ENCODE measurements at places on chromosomes 1 and 21.
A peak's percentile ranks its signal among the peaks of the same experiment; 100 is the strongest.

DNA sequence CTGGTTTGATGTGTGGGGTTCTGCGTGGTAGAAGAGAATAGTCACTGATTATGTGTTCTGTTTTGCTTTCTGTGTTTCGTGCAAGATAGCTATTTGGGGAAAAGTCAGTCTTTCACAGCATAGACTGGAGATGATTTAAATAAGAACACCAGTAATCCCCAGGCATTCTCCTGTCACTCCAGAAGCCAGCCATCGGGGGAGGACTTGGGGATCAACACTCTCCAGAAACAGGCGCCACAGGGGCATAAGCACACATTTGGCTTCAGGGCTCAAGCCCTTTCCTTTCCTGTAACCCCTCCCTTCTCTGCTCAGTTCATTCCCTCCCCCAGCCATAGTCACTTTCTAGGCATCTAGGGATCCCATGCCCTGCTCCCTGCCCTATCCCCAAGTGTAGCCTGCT is 97.3 kb upstream of the BEND5 start:
- DNase-seq = no peak

GRCh38 chr1:50427818-50428779 is 4.9 kb upstream of the DMRTA2 start:
- DNase-seq = no peak

DNA sequence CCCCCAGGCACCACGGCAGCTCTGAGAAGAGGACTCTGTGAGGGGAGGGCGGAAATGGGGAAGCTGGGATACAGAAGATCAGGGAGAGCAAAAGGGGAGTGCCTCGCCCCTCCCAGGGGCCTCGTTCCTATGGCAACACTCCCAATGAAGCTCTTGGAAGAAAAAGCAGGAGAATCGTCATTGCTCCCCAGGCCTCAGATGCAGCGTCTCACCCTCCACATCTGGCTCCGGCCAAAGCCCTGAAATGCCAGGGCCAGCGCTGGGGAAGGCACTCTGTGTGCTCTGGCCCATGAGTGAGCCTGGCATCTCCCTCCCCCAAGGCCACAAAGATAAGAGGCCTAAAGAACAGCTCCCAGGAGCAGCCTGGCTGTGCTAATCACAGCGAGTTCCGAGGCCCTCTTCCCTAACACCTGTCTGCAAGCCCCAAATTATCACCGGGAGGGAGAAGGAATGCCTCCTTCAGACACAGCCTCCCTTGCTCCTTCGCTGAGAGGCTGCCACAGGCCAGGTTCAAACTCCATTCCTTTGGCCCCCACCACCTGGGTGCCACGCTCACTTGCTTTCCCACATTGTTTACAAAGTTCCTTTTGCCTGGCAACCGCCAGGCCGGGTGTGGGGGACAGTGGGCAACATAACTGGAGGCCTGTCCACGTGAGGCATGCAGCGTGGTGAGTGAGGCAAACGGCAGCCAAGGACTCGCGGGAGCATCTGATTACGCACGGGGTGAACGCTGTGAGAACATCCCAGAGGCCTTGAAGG is 27.8 kb downstream of the ECE1 start:
- no peak for DNase-seq

GRCh38 chr21:36589352-36589971 is 109.5 kb upstream of the SIM2 start:
- peak; percentile 12 for DNase-seq

DNA sequence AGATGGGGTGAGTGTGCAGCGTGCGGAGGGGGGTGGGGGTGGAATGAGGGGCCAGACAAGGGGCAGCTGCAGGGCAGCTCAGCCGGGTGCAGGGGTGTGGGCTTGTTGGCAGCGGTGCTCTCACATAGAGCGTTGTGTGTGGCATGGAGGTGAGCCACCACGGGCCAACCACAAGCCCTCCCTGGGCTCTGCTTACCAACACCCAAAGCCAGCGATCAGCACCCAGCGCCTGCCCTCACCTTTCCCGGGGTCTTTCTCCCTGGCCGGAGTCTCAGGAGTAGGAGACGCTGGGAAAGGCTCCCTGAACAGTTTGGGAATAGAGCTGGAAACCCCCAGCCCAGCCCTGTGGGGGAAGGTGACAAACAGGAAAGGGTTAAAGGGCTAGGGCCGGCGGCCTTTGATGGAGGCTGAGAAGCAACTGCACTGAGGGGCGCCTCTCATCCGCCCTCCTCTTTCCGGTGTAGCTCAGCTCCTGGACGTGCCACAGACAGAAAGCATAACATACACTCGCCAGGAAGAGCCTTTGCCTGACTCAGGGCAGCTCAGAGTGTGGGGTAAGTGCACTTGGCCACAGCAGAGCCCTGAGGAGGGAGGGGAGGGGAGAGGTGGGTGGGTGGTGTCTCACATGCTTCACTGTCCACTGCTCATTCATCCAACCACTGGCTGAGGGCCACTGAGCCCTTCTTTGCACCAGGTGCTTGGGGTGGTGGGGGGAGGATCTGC is 577 bp downstream of the IKBKE start:
- no peak for DNase-seq

DNA sequence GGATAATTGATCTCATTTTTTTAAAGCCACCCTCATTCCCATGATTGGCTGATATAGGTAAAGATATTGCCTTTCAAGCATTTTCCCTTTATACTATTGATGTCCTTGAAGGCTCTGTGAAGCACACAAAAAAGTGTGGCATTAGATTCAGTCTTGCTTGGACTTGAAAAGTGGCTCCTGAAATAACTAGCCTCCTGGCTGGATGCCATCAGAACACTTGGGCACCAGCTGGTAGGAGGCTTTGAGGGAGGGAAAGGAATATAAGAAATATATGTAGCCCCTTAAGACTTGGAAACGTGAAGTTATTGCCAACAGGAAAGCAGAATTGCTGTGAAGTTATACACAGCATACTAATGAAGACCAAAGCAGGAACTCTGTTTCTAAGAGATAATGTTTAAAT is 14.1 kb downstream of the MTR start:
- no peak for DNase-seq

DNA sequence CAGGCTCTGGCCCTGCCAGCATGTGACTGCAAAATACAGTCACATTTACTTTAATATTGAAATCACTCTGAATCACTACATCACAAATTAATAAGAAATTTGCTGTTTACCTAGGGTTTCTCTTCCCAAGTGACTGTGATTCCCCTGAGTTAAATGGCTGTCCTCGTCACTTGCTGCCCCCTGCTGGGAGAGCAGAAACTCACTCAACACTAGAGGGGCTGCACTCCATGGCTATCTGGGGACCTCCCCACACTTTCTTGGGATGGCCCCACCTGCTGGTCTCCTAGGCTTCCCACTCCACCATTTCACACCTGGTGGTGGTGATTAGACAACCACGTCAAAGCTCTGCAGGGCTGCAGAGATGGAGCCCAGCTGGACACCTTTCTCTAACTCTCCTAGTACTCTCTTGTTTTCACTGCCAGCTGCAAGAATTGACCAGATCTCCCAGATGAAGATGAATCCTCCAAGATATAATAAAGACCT is 63.4 kb downstream of the CD2 start:
- DNase-seq = peak; percentile 73

DNA sequence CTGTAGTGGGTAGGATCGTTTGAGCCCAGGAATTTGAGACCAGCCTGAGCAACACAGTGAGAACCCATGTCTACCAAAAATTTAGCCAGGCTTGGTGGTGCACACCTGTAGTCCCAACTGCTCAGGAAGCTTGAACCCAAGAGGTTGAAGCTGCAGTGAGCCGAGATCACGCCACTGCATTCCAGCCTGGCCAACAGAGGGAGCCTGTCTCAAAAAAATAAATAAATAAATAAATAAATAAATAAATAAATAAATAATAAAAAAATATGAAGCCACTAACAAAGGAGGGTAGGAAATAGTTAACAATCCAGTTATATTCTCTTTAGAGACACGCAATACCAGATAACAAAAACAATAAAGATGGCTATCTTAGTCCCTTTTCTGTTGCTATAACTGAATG is 11.9 kb upstream of the CBR3 start:
- DNase-seq = no peak

- no peak for DNase-seq
Observed at GRCh38 chr1:18537386-18538306, 56.9 kb downstream of the KLHDC7A start.

- no peak for DNase-seq
Observed at GRCh38 chr1:210758761-210759160, 375.2 kb downstream of the KCNH1 start.

- no peak for DNase-seq
Observed at GRCh38 chr1:247614625-247615024, 9.2 kb downstream of the OR2G3 start.

DNA sequence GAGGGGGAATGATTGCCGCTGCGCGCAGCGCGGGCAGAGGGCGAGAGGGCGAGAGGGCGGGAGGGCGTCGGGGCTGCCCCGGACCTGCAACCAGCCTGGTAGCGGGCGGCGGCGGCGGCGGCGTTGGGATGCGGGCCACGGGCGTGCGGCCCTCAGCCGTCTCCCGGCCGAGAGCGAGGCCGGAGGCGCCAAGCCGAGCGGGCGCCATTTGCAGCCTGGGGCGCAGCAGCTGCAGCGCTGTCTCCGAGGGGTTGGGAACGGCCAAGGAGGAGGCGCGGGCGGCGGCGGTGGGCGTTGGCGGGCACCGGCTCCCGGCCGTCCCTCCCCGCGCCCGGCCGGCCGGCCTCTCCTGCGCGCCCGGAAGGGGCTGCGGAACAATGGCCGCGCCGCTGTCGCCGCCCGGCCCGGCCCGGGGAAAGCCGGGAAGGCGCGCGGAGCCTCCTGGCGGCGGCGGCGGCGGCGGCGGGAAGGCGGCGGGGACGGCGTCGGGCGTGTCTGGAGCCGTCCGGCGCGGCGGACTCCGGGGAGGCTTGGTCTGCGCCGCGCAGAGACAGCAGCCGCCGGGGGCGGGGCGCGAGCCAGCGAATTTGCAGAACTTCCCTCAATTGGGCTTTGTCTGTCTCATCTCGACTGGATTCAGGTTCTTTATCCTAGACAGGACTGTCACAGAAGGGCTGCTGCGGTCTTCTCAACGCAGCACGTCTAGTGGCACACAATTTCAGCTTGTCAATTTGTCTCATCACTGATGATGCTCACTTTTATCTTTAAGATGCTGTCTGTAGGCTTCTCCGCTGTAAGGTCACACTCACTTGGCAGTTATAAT is 35.7 kb downstream of the ZBTB8B start:
- DNase-seq = no peak

DNA sequence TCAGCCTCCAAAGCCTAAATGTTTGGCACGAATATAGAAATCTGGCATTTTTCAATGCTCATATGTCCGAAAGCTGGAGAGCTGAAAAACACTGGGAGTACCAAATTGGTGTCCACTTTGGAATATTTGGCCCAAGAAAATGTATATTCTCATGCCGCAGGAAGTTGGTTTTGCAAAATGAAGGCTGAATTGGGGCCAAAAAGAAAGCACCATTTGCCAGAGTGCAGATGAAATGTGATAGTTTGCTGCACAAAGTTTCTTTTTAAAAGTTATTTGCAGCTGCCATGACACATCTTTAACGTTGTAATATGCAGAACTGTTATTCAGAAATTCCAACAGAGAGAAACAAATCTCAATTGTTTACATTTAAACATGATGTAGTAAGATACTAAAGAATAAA is 124.2 kb upstream of the LYPLAL1 start:
- DNase-seq = no peak

GRCh38 chr1:225670356-225670755 is 17.4 kb upstream of the ENAH start:
- DNase-seq = no peak

DNA sequence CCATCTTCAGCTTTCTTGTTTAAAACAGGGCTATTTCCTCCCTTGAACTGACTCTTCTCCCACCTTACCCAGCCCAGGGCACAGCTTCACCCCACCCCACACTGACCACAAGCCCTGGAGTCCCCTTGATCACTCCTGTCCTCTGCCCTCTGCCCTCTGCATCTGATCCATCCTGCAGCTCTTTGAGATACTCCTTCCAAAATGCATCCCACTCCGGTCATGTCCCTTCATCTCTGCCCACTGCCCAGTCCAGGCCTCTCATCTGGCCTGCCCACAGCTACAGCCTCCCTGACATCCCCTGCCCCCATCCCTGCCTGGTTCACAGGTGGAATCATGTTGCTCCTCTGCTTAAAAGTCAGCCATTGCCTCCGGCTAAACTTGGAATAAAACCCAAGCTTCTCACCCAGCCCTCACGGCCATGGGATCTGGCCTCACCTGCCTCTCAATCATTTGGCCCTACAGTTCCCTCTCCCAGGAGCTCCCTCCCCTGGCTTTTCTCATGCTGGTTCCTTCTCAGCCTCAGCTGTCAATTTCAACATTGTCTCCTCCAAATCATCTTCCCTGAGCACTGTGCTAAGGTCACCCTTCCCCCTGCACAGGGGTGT is 202.0 kb downstream of the MATN1 start:
- DNase-seq = no peak

DNA sequence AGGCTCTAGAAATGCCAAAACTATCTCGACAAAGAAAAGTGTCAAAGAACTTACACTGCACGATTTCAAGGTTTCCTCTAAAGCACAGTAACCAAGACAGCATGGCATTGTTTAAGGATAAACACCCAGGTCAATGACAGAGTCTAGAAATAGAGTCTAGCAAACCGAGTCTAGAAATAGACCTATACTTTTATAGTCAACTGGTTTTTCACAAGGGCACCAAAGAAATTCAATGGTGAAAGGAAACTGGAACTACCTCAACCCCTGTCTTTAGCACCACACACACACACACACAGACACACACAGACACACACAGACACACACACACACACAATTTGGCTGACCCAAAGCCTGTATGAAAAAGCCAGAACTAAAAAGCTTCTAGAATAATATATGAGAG is 67.1 kb upstream of the PGBD5 start:
- DNase-seq = no peak

- no peak for DNase-seq
Observed at GRCh38 chr1:9413877-9414213, 121.2 kb downstream of the SPSB1 start.

DNA sequence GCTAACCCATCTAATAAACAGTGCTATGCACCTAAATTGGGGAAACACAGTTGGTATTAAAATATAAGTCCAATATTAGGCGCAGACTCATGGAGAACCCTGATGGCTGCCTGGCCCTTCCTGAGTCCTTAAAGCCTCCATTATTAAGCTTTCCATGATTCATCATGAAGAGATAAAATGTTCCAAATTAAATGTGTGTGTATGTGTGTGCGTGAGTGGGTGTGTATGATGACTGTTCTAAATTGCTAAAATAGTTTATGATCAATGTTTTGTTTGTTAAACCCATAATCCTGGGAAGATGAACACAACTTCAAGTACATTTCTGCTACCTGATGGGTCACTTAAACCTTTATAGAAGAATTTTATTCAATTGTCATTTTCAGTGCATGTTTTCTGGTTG is 6.3 kb upstream of the RBBP5 start:
- no peak for DNase-seq
